Activated naive CD8-positive, alpha-beta T cell treated with anti-CD3 and anti-CD28 coated beads, Interleukin-2, amount 10 ng/mL, durations not matched to agents 7 days and 5 days (primary cell): ENCODE measurements at places on chromosomes 12 and 14. TPM values are rescaled to one million over a fixed set of nuclear protein-coding genes. Genes with fewer than 3 reads are reported as not detected.

DNA sequence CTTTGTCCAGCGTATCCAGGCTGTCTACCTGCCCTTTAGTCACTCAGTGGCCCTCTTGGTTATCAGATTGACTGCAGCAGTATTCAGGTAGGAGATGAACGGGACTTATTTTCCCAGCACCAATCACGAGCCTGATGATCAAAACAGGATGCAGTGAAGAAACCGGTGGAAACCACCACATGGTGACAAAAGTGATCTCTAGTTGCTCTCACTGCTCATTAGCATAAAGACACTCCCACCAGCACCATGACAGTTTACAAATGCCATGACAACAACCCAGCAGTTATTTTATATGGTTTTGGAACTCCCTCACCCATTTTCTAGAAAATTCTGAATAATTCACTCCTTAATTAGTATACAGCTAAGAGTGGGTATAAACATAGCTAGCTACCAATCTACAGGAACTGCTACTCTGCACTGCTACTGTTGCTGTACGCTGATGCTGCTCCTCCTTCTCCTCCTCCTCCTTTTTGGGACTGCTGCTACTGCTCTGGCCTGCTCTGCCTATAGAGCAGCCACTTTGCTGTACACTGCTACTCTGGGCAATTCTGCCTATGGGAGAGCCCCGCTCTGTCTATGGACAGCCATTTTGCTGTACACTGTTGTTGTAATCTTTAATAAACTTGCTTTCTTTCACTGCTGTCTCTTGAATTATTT lies 142.5 kb upstream of the SSTR1 start:
- peaks cover 4% of the 10 kb centered on the region for H3K36me3 ChIP-seq
- peaks cover 18% of the 10 kb centered on the region for H3K4me1 ChIP-seq
- H3K27me3 ChIP-seq = no peaks in the 10 kb centered on the region
- peak overlapping the region; percentile 51 for H3K4me3 ChIP-seq
- H3K27ac ChIP-seq = peak overlapping the region; percentile 88
- DNase-seq = no peak

DNA sequence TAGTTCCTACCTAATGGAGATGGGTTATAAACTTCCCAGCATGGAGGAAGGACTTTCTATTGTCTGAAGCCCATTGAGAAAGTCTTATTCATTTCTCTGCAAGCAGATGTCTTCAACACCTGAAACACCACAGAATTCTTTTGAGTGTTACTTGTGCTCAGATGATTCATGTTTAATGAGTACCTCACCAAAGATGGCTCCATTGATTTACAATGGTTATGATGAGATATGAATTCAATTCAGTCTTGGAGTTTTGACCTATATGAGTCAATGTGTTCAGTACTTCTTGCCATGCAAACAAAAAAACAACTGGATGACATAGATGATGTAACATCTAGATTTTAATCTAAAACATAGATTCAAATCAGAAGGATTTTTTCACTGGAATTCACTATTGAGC lies 15.4 kb upstream of the PAWR start:
- H3K4me1 ChIP-seq = no peaks in the 10 kb centered on the region
- H3K36me3 ChIP-seq = no peaks in the 10 kb centered on the region
- peaks cover 9% of the 10 kb centered on the region for H3K27me3 ChIP-seq
- no peak for DNase-seq
- no peak overlapping the region for H3K27ac ChIP-seq
- no peak overlapping the region for H3K4me3 ChIP-seq

DNA sequence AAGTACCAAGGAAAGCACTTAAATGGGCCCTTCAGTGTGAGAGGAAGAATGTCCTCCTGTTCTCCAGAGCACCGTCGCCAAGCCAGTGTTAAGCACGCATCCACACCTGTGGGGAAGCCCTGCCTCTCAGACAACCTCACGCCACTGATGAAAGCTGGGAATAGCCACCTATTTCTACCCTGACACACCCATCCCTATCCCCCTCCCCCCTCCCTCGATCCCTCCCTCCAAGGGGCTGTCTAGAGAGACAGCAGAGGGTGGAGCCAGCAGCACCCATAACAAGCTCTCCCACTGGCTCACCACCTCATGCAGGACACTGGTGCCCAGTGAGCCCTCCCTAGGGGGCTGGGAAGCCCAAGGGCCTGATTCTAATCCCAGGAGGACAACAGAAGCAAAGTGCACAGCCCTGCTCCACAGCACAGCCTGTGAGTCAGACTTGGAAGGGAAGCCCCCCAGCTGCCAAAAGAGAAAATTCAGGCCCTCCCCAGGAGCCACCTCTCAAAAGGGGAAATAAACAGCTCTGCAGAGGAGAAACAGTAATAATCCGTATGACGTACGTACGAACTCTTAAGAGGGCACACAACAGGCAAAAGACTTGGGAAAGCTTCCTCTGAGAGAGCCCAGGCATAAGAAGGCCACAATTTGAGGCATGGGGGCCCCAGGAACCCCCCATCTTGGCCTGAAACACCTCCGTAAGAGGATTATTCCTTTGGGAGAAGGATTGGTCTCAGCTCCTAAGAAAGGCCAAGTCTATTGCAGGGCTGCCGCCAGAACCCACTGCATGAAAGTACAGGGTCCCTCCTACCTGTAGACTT lies 7.8 kb downstream of the PITPNM2 start:
- peaks cover 10% of the 10 kb centered on the region for H3K36me3 ChIP-seq
- no peak overlapping the region for H3K4me3 ChIP-seq
- no peak overlapping the region for H3K27ac ChIP-seq
- DNase-seq = no peak
- no peaks in the 10 kb centered on the region for H3K27me3 ChIP-seq
- H3K4me1 ChIP-seq = peaks cover 19% of the 10 kb centered on the region

- peaks cover 43% of the 10 kb centered on the region for H3K36me3 ChIP-seq
- no peaks in the 10 kb centered on the region for H3K27me3 ChIP-seq
- no peak overlapping the region for H3K4me3 ChIP-seq
- DNase-seq = no peak
Observed at GRCh38 chr14:68874746-68875155, 81.9 kb upstream of the ZFP36L1 start.

- H3K4me3 ChIP-seq = no peak overlapping the region
- no peak for DNase-seq
- H3K36me3 ChIP-seq = peaks cover 9% of the 10 kb centered on the region
Observed at GRCh38 chr12:114686426-114686772, 2.4 kb upstream of the TBX3 start.

GRCh38 chr12:25840678-25841465 lies 117.6 kb upstream of the RASSF8 start:
- H3K27me3 ChIP-seq = peaks cover 9% of the 10 kb centered on the region
- no peak overlapping the region for H3K4me3 ChIP-seq
- DNase-seq = no peak

DNA sequence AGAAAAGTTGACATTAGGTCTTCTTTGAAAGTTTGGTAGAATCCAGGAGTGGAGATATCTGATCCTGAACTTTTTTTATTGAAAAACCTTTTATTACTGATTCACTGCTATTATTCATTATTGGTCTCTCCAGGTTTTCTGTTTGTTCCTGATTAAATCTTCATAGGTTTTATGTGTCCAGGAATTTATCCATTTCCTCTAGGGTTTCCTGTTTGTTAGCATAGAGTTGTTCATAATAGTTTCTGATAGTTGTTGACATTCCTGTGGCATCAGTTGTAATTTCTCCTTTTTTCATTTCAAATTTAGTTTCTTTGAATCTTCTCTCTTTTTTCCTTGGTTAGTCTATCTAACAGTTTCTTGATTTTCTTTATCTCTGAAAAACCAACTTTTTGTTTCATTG lies 370.3 kb downstream of the SLC6A15 start:
- no peak overlapping the region for H3K4me3 ChIP-seq
- H3K4me1 ChIP-seq = no peaks in the 10 kb centered on the region
- no peaks in the 10 kb centered on the region for H3K27me3 ChIP-seq
- H3K36me3 ChIP-seq = no peaks in the 10 kb centered on the region
- no peak overlapping the region for H3K27ac ChIP-seq

- H3K27ac ChIP-seq = no peak overlapping the region
- H3K4me1 ChIP-seq = peaks cover 11% of the 10 kb centered on the region
- no peak for DNase-seq
- no peaks in the 10 kb centered on the region for H3K27me3 ChIP-seq
Observed at GRCh38 chr12:94834036-94834625, 169.4 kb downstream of the NDUFA12 start.

Gene OR4K17
- total RNA-seq = not detected

Gene ACSM4
- not detected for total RNA-seq

Gene KRT72
- 0.67 TPM for total RNA-seq

Gene KRT74
- not detected for total RNA-seq

Gene TPPP2
- total RNA-seq = not detected

Gene DENND5B
- 0.34 TPM for total RNA-seq

Gene PLXNC1
- 44.3 TPM for total RNA-seq
